ENCODE measurements at places on chromosomes 16 and 17.
A peak's percentile ranks its signal among the peaks of the same experiment; 100 is the strongest.

DNA sequence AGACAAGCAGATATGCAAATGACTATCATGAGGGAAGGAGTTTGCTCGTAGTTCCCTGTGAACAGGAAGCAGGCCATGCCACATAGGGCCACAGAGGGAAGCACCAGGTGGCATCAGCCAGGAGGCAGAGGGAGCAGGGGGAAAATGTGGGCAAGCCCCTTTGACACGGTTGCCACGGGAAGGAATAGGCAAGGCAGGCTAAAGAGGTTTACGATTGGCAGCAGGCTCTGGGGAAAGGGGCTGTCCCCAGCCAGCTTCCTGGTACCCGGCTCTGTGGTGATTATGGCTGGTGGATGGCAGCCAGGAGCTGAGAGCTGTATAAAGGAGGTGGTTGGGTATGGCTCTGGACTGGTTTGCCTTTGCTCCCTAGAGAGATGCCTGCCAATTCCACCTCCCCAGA is 848 bp downstream of the CES3 start:
- DNase-seq = no peak

DNA sequence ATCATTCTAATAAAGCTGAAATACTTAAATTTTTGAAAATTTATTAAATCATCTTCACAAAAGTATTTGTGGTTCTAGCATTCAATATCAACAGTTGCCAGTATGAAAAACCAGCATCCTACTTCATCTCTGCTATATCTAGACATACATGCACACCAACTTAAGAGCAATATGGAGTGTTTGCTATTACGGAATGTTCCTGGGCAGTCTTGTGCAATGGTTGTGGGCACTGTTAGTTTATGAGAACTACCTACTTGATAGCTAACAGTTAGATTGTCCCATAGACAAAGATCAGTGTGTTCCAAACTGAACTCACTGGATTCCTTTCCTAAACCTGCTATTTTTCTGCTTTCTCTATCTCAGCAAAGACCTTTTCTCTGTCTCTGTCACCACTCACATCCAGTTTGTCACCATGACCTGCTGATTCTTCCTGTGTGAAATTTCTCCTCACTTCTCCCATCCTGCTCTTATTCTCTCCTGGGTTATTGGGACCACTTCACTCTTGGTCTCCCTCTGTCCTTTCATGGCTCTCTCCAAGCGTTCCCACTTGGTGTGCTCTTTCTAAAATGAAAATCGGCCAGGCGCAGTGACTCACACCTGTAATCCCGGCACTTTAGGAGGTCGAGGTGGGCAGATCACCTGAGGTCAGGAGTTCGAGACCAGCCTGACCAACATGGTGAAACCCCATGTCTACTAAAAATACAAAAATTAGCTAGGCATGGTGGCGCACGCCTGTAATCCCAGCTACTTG is 27.7 kb downstream of the CNTROB start:
- no peak for DNase-seq

DNA sequence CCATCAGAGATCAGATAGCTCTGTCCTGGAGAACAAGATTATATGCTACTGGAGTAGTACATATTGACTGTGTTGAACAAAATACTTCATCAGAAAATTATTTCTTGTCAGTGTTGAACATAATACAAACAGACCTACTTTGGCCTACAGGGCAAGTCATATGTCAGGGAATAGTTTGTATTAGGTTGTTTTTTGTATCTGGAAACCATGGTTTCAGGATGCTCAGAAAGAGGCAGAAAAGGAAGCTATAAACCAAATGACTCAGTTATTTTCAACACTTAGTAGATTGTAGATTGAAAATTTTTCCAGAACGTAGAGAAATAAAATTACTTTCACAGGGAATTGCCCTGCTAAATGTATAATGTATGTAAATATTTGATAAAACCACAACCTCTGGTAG is 198.4 kb downstream of the CYB561 start:
- DNase-seq = no peak

GRCh38 chr17:17922070-17922614 is 50.1 kb downstream of the TOM1L2 start:
- peak; percentile 34 for DNase-seq

GRCh38 chr16:79691007-79691406 is 90.5 kb upstream of the MAF start:
- DNase-seq = peak; percentile 61
